Immature natural killer cell (primary cell): ENCODE measurements at places on chromosomes 16 and 17.

DNA sequence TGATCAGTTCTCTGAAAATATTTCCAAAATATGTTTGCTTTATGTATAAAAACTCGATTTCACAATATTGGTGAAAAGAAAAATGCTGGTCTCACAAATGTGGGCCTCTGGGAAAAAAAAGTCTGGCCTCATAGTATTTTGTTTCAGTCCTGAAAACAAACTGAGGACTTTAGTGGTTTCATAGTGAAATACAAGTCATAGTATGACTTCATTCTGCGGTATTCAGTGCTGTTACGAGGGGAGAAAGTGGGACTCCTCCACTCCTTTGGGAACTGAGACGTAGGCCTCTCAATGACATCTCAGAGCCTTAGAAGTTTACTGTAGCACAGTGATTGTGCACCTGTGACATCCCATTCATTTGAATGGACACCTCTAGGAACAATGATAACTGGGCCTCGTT lies 56.0 kb downstream of the CYB561 start:
- DNase-seq, result no peak

GRCh38 chr16:85513649-85514048 lies 99.5 kb upstream of the GSE1 start:
- DNase-seq, result no peak

GRCh38 chr17:5249615-5250014 lies 15.0 kb upstream of the SCIMP start:
- DNase-seq, result peak; percentile 66

- no peak for DNase-seq
These were observed 55.1 kb upstream of the LGALS9 start for GRCh38 chr17:27575912-27576252.

- DNase-seq, result no peak
These were observed 29.8 kb downstream of the LIG3 start for GRCh38 chr17:35010093-35010492.

DNA sequence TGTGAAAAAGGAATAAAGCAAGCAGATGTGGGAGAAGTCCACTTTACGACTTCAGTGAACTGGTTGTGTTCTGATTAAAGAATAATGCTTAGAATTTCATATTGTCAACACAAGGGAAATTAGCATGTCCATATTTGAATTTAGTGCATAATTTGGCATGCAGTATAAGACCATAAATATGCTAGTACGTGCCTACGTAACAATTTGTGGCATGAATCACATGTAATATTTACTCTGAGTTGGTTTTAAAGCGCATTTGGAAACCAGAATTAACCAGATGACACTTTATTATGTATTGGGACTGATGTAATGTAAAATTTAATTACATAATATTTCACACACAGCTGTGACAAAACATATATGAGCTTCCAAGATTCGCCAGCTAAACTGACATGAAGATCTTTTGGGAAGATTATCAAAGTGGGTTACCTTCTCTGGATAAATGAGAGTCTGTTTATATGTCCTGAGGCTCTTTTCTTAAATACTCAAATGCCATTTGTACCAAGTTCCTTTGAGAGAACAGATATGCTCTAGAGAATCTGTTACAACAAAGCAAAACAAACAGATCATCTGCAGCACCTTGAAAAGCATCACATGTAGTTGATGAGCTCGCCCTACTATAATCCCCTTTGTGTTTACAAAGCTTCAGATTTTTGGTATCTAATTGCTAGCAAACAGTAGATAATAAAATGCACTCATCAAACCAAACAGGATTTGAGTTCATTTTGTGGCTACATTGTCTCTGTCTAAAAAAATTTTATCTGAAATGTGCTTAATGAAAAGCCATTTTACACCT lies 1468.6 kb downstream of the CDH11 start:
- no peak for DNase-seq

DNA sequence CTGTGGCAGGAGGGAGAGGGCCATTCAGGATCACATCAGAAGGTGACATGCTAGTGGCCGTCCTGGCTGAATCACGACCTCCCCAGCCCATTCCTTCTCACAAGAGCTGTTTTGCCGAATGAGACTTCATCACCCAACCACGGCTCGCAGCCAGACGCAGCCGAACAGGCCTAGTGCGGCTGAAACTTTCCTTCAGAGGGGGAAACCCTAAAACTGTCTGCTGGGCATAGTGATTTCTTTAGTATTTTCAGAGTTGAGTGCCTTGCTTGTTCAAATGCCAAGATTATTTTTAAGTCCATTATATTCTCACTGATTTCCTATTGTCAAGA lies 343.7 kb downstream of the CPPED1 start:
- DNase-seq, result no peak

- DNase-seq, result no peak
These were observed 32.1 kb upstream of the SREBF1 start for GRCh38 chr17:17868641-17869522.

- no peak for DNase-seq
These were observed 48.9 kb upstream of the LHX1 start for GRCh38 chr17:36888236-36888951.

DNA sequence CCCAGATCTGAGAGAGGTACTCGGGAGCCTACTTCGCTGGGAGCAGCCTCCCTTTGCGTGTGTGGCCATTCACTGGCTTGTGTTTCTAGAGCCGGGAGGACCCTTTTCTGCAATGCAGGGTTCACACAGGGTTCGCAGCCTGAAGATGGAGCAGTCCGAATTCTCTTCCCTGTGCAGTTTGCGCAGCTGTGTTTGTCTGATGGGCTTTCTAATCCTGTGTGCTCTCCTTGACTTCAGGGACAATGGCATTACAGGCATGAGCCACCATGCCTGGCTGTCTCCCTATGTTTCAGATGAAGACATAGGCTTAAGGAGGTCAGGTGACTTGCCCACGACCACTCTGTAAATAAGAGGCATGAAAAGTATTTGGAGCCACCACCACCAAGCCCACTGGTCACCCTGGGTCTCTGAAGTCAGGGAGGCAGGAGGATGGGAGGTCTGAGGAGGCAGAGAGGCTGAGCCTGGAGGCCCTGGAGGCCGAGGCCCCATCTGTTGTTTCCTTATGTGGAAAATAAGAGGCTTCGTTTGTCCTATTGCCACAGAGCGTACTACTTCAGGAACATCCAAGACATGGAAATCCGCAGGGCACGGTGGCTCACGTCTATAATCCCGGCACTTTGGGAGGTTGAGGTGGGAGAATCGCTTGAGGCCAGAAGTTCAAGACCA lies 5.0 kb upstream of the STH start:
- no peak for DNase-seq

- no peak for DNase-seq
These were observed 7.0 kb downstream of the EFTUD2 start for GRCh38 chr17:44892250-44892649.

- DNase-seq, result no peak
These were observed 12.3 kb upstream of the CYTH1 start for GRCh38 chr17:78794399-78794798.

DNA sequence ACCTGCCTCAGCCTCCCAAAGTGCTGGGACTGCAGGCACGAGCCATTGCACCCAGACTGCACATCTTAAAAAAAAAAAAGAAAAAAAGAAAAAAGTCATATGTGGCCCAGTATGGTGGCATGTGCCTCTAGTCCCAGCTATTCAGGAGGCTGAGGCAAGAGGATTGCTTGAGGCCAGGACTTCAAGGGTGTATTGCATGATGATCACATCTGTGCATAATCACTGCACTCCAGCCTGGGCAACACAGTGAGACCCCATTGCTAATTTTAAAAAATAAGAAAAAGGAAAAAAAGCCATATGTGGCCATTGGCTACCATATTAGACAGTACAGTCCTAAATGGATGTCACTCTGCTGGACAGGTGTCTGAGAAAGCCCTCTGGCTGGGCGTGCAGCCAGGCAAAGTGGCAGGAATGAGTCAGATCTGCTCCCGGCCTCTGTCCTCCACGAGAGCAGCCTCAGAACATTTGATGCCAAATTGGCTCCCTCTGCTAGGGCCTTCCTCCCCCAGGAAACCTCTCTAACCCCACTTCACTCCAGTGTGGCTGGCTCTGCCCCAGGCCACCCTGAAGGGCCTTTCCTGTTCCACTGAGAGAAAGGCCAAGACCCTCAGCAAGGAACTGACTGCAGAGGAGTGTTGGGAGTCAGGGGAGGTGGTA lies 14.7 kb downstream of the CA7 start:
- no peak for DNase-seq

- no peak for DNase-seq
These were observed 19.0 kb downstream of the ELAC2 start for GRCh38 chr17:12998874-12999273.

DNA sequence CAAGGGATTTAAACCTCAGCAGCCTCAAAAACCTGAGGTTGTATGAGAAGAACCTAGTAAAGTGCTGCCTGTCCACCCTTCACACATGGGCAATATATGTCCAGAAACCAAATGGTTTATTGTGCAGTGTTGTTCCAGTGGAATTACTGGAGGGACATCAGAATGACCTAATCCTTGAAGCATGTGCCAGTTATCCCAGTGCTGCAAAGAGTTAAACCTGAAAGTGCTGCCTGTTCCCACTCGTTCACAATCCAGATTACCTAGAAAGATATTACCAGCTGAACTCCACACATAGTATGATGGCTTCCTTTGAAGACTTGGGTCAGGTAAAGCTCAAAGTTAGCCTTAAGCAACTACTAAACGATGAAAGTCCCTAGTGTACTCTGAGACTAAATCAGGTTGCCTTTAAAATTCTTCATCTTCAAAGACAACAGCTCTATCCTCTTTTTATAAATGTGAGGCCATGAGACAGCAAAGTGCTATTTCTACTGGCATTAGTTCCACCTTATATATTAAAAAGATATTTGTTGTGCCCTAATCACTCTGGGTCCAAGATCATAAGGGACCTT lies 133.1 kb downstream of the SNX11 start:
- DNase-seq, result no peak

GRCh38 chr17:43891851-43892646 lies 15.3 kb downstream of the MPP2 start:
- DNase-seq, result no peak

GRCh38 chr16:57471852-57472664 lies 9.6 kb downstream of the POLR2C start:
- no peak for DNase-seq

DNA sequence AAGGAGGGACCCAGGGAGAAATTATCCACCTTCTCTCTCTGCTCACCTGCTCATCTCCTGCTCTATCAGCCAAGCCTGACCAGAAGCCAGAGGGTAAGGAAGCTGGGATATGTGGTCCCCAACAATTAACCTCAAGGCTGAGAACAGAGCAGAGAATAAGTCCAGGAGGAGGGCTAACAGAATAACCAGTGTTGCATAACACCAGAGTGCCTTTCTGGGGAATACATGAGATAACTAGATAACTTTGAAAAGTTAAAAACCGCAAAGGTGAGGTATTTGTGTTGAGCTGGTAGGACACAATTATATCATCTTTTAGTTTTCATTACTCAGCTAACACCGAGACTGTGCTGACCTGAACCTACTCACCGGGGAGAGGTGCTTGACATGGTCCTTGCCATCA lies 180.8 kb downstream of the SALL1 start:
- no peak for DNase-seq

DNA sequence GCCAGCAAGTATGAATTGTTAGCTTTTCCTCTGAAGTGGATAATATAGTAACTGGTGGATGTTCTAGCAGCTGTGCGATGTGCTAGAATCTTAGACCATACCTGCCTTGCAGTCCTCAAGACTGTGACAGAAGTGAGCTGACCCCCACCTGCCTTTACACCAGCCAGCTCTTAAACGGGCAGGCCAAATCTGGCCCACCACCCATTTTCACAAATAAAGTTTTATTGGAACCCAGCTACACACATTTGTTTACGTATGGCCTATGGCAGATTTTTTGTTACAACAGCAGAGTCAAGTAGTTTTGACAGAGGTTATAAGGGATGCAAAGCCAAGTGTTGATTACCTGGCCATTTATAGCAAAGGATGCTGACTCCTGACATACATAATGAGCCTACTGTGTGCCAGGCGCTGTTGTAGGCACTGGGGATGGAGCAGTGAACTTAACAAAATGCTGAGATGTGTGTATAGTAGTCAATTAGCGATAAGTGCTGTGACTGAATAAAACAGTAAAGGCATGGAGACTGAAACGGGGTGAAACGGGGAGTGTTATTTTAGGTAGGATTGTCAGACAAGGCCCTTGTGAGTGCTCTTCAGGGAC lies 79.0 kb downstream of the MSI2 start:
- DNase-seq, result no peak

DNA sequence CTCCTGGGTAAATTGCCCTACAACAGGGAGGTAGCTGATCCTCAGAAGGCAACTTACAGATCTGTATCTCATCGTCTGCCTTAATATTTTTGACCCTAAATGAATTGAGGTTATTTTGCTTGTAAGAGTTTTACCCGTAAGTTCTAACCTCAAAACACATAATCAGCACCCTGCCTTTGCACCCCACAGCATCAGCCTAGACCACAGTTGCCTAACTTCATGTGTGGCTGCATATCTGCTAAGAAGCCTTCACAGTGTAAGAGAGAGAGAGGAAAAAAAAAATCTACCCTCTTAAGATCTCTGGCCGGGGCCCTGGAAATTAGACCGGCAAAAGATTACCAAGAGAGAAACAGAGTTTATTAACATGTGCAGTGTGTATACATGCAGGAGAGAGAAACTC lies 76.9 kb downstream of the ARHGAP44 start:
- DNase-seq, result no peak

GRCh38 chr17:7046127-7046724 lies 2.3 kb upstream of the SLC16A11 start:
- DNase-seq, result no peak

GRCh38 chr17:79484600-79485418 lies 126.0 kb downstream of the RBFOX3 start:
- no peak for DNase-seq

GRCh38 chr17:66716236-66717026 lies 118.5 kb upstream of the CACNG5 start:
- no peak for DNase-seq

- no peak for DNase-seq
These were observed 1.5 kb downstream of the XPO6 start for GRCh38 chr16:28210264-28210663.

DNA sequence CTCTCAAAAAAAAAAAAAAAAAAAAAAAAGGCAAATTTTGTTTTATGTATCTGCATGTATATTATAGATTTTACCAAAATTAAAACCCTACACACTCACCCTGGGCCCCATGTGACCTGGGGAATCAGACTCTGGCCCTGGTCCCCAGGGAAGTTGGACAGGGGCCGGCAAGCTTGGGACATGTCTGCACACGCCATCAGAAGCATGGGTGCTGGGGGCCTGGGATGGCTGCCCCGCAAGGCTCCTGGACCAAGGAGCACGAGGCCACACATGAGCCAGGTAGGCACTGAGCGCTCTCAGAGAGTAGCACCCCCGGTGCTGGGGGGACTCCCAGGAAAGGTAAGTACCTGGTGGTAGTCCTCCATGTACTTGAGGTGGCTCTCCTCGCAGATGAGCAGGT lies 39.6 kb downstream of the PPL start:
- DNase-seq, result no peak

DNA sequence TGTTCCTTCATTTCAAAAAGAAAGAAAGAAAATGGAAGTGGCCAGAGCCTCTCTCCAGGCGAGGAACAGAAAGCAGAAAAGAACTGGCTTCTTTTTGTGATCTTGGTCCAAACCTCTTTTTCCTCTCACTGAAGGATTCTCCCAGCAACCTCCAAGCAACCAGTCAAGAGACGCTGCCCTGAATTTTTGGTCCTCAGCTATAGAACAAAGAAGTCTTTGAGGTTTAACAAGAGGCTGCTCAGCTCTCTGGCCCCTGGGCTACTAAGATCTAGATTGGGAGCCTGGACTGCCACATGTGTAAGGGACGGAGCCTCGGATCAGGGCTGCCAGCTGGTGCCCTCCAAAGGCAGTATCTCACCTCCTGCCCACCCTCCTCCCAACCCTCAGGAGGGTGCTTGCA lies 62.6 kb downstream of the AXIN2 start:
- DNase-seq, result no peak
